GM04503 (cell line): ENCODE measurements at places on chromosomes 1 and 21.

GRCh38 chr1:150551051-150551783 is 2.0 kb downstream of the ADAMTSL4 start:
- DNase-seq = no peak

GRCh38 chr1:193387406-193387805 is 201.0 kb upstream of the B3GALT2 start:
- no peak for DNase-seq

- no peak for DNase-seq
Measured at GRCh38 chr1:201925981-201926645, 20.2 kb downstream of the LMOD1 start.

GRCh38 chr1:151510020-151510405 is 1.2 kb upstream of the CGN start:
- no peak for DNase-seq

DNA sequence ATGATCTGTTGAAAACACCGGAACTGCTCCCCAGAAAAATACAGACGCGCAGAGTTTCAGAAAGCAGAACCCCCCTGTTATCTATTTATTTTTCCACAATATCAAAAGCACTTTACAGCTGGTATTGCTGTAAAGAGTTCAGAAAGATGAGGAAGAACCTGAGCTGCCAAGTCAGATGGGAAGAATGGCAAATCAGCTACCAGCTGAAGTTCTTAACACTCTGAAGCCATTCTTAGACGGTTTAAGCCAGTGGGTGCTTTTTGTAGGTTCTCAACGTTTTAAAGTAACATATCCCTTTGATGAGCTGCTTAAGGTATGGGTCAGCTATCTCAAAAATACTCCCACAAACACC is 714 bp upstream of the AKIRIN1 start:
- no peak for DNase-seq

GRCh38 chr1:3033040-3033789 is 11.9 kb downstream of the ACTRT2 start:
- DNase-seq = no peak

- no peak for DNase-seq
Measured at GRCh38 chr1:84143796-84144565, at the start of gene PRKACB. PRKACB (plus strand) TSS chr1:84144271; CDS start chr1:84144362, 91 bp downstream.

DNA sequence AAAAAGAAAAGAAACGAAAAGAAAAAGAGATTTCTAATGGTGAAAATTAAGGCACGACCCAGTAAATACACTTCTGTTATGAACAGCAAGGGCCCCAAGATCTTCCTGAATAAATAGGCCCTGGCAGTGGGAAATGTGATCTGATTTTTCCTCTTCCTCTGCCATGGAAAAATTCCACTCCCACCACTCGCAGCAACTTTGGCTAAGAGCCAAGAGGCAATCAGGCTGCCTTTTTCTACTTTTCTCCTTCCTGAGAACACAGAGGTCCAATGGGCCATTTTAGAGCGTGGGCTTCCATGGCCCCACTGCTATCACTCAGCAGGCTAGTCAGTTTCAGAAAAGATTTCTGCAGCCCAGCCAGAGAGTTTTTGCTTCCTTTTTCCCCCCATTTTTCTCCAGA is 33.7 kb upstream of the AK4 start:
- no peak for DNase-seq

DNA sequence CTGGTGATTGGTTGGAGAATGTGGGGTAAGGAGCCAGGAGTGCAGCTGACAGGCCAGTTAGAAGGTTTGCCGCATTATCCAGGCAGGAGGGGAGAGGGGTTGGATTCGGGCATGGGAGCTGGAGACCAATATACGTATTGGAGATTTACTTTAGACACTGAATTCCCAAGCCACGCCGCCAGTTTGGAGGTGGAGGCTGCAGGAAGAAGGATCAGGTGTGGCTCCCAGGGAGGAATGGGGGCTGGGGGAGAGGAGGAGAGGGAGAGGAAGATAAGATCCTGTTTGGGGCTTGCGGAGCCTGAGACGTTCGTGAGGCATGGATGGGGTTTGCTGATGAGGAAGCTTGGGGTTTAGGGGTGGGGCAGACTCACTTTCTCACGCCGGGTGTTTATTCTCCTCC is 155.1 kb upstream of the IGSF21 start:
- DNase-seq = no peak

- DNase-seq = no peak
Measured at GRCh38 chr1:168146160-168146539, 9.4 kb upstream of the GPR161 start.

DNA sequence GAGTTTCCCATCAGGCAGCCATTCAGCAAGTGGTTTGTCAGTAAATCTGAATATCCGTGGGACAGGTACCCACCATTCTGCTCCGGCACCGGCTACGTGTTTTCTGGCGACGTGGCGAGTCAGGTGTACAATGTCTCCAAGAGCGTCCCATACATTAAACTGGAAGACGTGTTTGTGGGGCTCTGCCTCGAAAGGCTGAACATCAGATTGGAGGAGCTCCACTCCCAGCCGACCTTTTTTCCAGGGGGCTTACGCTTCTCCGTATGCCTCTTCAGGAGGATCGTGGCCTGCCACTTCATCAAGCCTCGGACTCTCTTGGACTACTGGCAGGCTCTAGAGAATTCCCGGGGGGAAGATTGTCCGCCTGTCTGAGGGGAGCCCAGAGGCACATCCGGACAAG is 48.4 kb downstream of the B3GALT5 start:
- DNase-seq = no peak

- no peak for DNase-seq
Measured at GRCh38 chr1:96488777-96489176, 232.8 kb upstream of the PTBP2 start.

GRCh38 chr21:37182222-37182621 is 84.9 kb downstream of the VPS26C start:
- DNase-seq = no peak
